Fibroblast of skin of right biceps (primary cell): ENCODE measurements at places on chromosomes 2 and 18.

- DNase-seq, result peak; percentile 3
These were observed 294.3 kb upstream of the KCNH7 start for GRCh38 chr2:163132850-163133249.

DNA sequence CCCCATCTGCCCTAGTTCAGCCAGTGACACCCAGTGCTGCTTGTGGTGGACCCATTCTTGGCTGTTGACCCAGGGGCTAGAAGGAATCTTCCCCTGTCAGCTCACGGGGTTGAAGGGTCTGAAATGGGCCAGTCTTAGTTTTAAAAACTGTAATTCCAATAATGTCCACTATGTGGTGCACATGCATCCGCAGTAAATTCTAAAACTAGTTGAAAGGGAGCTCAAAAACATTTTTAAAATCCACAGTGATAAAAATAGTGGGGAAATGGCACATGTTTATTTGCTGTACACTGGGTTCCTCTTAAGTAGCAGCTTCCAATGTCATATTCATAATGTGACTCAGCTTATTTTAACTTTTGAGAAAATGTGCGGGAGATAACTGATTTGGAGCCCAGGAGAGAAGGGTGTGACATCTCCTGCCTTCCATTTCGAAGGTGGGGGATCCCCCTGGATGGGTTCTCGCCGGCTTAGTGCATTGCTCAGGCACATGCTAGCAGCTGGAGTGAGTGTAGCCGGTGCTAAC, 32.8 kb downstream of the GRHL1 start:
- peak; percentile 43 for DNase-seq

GRCh38 chr2:185181901-185182300, 556.7 kb upstream of the FSIP2 start:
- DNase-seq, result no peak

DNA sequence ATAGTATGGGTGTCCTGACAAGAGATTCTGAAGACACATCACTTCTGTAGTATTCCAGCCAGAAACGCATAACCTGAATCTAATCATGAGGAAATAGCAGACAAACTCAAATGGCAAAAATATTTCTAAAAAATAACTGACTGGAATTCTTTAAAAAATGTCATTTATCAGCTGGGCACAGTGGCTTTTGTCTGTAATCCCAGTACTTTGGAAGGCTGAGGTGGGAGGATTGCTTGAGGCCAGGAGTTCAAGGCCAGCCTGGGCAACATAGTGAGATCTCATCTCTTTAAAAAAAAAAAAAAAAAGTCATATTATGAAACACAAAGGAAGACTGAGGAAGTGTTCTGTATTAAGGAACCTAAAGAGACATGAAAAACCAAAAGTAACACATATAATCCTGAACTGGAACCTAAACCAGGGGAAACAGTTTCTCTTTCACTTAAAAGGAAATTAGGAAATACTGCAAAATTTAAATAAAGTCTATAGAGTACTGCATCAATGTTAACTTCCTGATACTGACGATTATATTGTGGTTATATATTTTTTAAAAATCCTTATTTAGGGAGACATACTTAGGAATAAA, 29.9 kb downstream of the SESTD1 start:
- DNase-seq, result no peak

DNA sequence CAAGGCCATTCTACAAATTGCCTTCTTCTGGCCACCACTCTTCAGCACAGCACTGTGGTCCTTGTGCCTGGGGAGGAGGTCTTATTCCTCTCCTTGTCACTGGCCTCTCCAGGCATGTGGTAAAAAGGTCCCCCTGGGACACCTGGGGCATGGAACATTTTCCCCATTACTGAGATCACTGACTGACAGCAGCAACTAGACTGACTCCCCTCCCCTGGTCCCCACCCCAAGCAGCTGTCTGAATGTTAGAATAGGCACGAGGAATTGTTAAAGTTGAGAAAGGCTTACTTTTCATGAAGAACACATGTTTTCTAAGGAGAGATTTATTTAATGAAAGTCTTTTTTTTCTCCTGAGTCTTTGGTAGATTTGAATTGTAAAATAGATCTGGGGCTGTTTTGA, 39.5 kb upstream of the RTN4 start:
- DNase-seq, result no peak

- DNase-seq, result no peak
These were observed 207.5 kb downstream of the LOXHD1 start for GRCh38 chr18:46449499-46449898.

DNA sequence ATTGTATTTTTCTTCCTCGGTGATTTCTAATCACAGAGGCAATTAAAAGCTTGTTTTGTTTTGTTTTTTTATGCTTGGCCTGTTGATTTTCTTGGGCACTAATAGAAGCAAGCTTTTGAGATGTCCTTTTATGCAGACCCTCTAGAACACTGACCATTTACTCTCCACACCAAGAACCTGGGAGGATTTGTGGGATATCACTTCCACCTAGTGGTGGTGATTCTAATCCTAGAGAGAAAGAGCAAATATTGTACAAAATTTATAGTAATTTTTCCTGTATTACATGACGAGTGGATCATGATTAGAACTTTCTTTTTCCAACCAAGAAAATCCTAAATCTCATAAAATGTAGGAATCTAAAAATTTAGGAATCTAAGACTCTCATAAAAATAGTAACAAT, 23.4 kb downstream of the NEMP2 start:
- DNase-seq, result peak; percentile 27
